CD8-positive, alpha-beta T cell (primary cell): ENCODE measurements at places on chromosomes 7 and 10.

- no peak for DNase-seq
Observed at GRCh38 chr7:98238976-98239375, 13.1 kb downstream of the TECPR1 start.

- no peak for DNase-seq
Observed at GRCh38 chr7:105910172-105910571, 33.8 kb upstream of the ATXN7L1 start.

- peak; percentile 82 for DNase-seq
Observed at GRCh38 chr10:5629303-5630111, 36.9 kb downstream of the ASB13 start.

DNA sequence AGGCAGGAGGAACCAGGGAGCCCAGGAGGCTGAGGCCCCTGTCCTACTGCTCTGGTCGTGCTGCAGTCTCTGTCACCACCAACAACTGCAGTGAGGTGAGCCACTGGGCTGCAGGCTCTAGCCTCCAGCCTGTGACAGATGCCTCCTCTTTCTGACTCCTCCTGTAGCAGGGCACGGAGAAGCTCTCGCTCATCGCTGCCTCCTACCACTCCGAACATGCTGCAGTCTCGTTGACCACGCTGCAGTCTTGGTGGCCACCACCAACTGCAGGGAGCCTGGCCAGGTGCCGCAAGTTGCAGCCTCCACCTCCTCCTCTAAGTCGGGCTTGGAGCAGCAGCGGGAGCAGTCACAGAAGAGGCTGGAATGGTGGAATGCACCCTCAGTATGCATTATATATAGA, 22.1 kb upstream of the VOPP1 start:
- DNase-seq = no peak

DNA sequence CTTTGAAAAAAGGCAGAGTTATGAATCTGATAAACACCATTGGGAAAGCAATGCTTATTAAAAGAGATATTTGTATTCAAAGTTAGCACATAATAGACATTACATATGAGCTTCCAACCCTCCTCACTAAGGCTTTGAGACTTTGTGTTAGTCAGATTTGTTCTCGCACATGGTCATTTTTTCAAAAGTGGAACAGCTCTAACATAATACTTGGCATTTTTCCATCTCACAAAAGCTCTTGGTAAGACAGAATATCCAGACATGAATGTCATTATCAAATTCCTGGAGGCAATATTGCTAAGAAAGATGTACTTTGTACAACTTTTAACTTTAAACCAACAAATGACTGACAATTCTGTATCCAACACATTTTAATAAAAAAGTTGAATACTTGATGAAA, 292.4 kb upstream of the SMIM30 start:
- DNase-seq = no peak

- no peak for DNase-seq
Observed at GRCh38 chr7:128265156-128265905, 24.3 kb downstream of the LEP start.

DNA sequence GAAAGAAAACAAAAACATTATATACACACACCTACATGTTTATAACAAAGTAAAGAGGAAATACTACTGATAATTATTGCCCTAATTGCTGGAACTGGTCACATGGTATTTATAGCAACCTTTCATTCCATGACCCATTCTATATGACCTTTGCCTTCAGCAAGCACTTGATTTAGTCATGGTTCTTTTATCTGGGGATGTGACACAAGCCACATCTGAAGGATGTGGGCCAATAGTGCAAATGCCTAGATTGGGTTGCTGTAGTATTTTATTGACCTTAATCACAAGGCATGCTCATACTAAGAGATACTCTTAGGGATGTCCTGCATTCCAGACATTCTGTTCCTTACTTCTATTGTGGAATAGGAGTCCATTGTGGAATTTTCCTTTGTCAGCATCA, 723.5 kb upstream of the POM121L12 start:
- DNase-seq = no peak

- DNase-seq = no peak
Observed at GRCh38 chr10:3689871-3690510, 95.0 kb downstream of the KLF6 start.

GRCh38 chr7:112453505-112454171, 3.4 kb downstream of the IFRD1 start:
- DNase-seq = no peak

- DNase-seq = no peak
Observed at GRCh38 chr10:35012781-35013180, 77.4 kb downstream of the CUL2 start.

DNA sequence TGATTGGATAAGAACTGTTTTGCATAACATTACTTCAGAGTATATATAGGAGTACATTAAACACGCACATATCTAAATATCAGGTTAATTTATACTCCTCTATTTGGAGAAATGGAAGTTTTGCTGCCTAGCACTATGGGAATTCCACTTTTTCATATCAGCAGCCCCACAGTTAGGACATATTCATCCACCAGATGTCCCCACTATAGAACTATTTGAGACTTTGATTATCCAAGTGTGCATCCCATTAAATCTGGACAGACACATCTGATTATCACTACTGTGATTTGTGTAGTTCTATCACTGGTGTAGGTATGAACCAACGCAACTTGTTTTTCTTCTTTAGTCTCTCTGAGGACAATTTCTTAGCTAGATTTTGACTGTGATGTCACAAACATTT, 345.7 kb downstream of the THSD7A start:
- no peak for DNase-seq
